ENCODE measurements at places on chromosomes 5 and 9. TPM values are rescaled to one million over a fixed set of nuclear protein-coding genes. Genes with fewer than 3 reads are reported as not detected.

DNA sequence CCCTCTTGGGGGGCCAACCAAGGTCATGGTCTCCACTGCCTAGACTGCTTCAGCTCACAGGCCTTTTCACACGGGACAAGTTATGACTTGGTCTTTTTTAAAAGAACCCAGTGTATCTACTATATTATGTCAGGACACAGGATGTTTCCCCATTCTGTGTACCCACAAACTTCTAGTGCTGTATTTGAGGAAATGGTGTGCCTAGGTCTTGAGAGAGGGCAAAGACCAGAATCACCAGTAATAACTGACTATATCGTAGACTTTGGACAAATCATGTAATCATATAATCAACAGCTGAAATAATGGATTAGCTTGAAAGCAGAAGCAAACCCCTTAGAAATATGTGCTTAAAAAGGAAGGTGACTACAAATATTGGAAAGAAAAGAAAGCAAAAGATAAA is 133.3 kb downstream of the ARL15 start:
- no peak for DNase-seq

- DNase-seq: no peak
Measured at GRCh38 chr5:62650197-62650596, 71.6 kb downstream of the LRRC70 start.

- no peak for DNase-seq
Measured at GRCh38 chr5:134028496-134028895, 23.7 kb upstream of the VDAC1 start.

DNA sequence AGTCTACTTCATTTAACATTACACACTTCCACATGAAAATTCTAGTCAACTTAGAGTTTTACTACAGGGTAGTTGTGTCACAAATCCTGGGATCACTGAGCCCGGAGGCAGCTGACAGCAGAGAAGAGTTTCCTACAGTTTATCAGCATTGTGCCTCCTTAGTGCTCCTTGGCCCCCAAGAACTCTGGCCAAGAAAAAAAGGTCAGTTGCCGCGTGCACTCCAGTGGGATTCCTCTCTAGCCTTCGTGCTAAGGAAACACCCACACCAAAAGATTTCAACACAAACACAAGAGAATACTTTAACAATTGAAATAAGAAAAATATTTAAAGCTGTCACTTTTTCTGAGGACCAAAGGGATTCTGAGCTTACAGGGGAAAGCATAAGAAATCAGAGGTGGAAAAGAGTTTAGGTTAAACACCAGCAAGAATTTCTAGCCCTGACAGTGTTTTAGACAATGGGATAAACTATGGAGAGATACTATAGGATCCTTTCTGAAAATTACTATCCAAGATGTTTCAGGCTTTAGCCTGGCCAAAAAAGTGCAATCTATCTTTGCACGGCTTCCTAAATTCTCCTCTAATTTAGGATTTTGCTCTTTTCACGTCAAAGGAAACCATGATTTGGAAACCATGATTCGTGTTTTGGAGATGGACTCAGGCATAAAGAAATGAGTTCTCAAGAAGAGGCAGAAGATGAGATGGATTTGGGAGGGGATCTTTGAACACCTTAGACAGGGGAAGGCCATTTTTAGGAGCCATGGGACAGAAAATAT is 606.8 kb downstream of the RAB3C start:
- no peak for DNase-seq

- DNase-seq: no peak
Measured at GRCh38 chr5:153456354-153456753, 34.1 kb upstream of the GRIA1 start.

- DNase-seq: no peak
Measured at GRCh38 chr9:80177949-80178480, 606.2 kb downstream of the TLE4 start.

GRCh38 chr9:14372437-14373335 is 58.7 kb upstream of the NFIB start:
- DNase-seq: no peak

- DNase-seq: no peak
Measured at GRCh38 chr5:173394701-173395100, 66.5 kb upstream of the STC2 start.

DNA sequence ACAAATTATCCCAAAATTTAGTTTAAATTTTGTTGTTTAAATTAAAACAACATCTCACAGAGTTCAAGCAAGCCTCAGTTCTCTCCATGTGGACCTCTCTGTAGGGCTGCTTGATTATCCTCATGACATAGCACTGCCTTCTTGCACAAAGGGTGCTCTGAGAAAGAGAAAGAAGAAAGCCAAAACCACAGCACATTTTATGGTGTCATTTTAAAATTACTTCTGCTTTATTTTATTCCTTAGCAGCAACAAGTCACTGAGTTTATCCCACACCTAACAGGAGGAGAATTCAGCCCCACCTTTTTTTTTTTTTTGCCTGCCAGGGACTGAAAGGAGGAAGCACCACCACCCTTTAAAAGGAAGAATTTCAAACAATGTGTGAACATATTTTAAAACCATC is 12.8 kb upstream of the KCNV2 start:
- no peak for DNase-seq

DNA sequence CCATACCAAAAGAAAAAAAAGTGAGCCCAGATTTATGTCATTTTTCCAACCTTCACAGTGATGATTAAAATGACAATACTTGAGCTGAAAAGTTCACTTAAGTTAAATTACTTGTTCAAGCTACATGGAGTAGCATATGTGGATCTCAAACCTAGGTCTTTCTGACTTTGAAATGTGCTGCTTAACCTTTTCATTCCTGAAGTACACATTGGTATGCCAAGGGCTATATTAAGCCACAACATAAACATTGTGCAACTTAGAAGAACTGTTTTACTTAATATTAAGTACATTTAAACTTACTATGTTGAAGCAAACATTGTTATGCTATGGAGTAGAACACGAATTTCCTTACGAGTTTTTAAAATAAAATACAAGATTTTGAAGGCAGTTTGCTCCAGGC is 105.0 kb downstream of the GIN1 start:
- no peak for DNase-seq

DNA sequence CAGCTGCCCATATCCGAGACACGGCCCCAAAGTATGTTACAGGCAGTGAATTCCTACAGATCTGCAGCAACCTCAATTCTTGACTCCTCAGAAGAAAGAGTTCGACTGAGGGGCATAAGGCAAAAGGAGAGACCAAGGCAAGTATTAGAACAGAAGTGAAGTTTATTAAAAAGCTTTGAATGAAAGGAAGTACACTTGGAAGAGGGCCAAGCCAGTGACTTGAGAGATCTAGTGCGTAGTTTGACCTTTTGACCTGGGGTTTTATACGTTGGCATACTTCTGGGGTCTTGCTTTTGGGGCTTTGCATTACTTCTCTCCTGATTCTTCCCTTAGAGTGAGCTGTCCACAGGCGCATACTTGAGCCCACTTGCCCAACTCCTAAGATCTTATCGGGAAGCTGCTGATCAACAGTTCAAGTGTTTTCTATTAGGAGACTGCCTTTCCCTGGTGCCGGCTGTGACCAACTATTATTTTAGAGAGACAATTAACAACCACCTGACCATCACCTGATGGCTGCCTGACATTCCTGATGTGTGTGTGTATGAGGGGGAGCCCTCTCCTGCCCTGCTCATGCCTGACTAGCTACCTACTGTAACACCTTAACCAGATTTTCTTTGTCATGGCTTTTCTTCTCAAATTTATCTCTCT is 1.5 kb upstream of the DEPDC1B start:
- no peak for DNase-seq

- DNase-seq: peak; percentile 65
Measured at GRCh38 chr9:137053944-137054931, at the start of gene ENTPD2. Gene ENTPD2, minus strand, starts transcription at chr9:137054061. Its CDS starts 64 bp downstream, at chr9:137053997.

Gene ADAMTSL2
- total RNA-seq: 0.32 TPM

Gene BTNL3
- not detected for total RNA-seq

Gene PCDHB13
- not detected for total RNA-seq

Gene CCL27
- total RNA-seq: 0.23 TPM

Gene FBXL7
- not detected for total RNA-seq

Gene PLAC8L1
- total RNA-seq: 0.30 TPM

Gene PCDHGA6
- 0.14 TPM for total RNA-seq

Gene GPX3
- not detected for total RNA-seq
